ENCODE measurements at places on chromosomes 5 and 9.

DNA sequence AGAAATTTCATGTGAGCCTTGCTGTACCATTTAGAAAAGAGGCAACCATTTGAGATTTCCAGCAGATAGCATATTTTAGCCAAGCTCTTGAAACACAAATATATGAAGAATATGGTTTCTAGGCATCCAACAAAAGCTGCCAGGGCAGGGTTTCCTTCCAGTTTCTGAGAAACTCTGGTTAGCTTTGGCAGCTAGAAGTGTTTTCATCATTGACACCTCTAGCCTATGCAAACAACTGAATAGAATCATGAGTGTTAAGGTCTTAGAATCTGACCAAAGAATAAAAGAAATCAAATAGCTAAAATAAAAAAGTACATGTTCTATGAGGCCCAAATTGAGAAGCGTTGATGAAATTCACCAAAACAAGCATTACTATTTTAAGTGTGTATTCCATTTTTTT is 188.1 kb downstream of the TMEM167A start:
- DNase-seq, result no peak

- DNase-seq, result no peak
Measured at GRCh38 chr5:160054047-160054446, 45.1 kb downstream of the TTC1 start.

DNA sequence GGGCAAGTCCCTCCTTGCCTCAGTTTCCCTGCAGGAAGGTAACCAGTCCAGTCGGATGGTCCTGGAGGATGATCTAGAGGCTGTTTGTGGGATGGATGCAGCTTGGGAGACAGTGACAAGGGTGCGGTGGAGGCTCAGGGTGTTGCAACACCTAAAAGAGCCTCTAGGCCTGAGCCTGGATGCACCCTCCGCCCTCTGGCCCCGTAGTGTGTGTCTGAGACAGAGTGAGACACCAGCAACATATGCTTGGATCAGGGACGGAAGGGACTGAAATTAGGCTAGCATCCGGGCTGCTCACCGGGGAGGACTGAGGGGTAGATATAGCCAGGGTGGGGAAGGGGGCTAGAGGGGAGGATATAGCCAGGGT is 1.1 kb downstream of the CRAT start:
- no peak for DNase-seq

DNA sequence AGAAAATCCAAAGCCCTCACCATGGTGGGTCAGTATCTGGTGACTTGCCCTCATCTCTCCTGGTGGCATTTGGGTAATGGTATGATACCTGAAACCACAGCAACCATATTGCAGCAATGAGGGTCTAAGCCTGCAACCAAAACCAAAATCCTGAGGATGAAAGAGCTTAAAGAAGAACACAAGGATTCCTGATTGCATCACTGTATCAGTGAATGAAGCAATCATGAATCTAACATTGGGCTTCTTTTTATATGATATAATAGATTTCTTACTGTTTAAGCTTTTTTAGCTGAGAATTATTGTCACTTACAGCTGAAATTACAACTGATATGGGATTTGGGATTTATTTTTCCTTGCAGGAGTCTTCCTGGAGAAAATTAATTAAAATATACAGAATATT is 269.9 kb downstream of the MEF2C start:
- no peak for DNase-seq

- peak; percentile 98 for DNase-seq
Measured at GRCh38 chr9:107251756-107252322, 31.2 kb upstream of the RAD23B start.

DNA sequence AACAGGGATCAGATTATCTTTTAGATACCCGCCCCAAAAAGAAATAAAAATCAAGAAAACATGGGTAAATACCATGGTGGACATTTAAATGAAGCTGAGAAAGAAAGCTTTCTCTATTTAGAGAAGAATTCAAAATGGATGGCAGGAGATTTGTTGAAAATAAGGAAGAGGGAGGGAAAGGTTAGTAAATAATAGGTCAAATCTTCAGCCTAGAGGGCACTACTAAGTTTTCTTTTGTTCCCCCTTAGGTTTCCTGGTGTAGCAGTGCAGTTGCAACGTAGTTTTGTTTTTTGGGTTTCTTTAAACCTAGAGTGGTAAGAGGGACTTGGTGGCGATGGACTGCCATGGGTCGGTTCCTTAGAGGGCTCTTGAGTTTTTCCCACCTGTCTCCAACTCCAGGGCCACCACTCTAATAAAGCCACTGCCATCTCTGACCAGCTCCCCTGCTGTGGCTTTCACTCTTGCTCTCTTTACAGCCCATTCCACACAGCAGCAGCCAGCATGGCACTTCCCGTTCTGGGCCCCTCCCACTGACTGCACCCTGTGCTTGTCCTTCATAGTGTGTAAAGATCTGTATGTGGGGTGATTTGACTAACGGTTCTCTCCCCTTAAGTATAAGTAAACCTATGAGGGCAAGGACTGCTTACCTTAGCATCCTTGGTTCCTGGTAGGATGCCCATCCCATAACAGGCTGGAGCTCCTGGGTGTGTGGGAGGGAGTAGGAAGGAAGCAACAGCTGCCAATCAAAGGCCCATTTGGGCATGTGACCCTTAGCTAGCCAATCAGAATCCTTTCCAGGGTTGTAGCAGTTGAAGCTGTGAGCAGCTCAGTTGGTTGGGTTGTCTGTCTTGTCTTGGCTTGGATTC is 118.3 kb downstream of the SLC1A3 start:
- no peak for DNase-seq

GRCh38 chr9:71748280-71748743 is 20.0 kb downstream of the CEMIP2 start:
- DNase-seq, result peak; percentile 84

- DNase-seq, result no peak
Measured at GRCh38 chr9:259405-260404, 45.0 kb downstream of the DOCK8 start.

- DNase-seq, result no peak
Measured at GRCh38 chr9:3656224-3656623, 130.4 kb upstream of the RFX3 start.

DNA sequence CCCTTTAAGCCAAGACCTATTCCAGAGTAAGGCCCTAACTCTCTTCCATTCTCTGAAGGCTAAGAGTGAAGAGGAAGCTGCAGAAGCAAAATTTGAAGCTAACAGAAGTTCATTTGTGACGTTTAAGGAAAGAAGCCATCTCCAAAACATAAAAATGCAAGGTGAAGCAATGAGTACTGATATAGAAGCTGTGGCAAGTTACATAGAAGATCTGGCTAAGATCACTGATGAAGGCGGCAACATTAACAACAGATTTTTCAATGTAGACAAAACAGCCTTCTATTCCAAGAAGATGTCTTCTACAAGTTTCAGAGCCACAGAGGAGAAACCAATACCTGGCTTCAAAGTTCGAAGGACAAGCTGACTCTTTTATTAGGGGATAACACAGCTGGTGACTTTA is 1143.4 kb downstream of the CDH12 start:
- no peak for DNase-seq

DNA sequence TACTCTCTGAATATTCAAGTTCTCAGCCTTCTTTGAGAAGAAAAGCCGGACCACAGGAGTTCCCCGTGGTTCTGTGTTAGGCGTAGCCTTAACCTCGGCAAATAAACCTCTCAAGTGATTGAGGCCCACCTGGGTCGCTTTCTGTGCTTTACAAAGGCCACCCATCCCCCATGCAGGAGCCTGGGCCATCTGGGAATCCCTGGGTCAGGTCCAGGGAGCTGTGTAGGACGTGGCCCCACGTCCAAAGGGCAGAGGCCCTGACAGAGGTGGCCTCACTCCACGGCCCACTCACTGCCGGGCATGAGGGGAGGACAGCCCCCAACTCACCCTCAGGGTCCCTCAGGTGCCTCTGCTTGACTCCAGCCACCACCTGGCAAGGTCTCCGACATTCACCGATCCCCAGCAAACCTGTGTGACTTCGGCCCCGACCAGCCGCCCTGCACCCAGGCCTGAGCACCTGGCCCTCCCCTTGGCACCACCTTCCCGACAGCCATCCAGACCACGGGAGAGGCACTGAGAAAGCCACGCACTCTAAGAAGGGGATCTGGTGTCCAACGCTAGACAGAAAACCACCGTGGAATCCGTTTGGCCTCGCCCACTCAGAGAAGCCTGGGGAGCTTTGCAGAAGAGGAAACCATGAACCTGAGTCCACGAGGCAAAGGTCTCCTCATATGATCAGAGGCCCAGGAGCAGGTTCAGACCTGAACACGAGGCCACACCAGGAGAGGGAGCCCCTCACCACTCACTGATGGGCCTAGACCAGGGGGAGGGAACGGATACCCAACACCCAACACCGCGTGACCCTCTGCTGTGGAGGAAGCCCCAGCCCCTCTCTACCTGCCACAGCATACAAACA is 4.5 kb downstream of the SLC12A7 start:
- DNase-seq, result no peak

DNA sequence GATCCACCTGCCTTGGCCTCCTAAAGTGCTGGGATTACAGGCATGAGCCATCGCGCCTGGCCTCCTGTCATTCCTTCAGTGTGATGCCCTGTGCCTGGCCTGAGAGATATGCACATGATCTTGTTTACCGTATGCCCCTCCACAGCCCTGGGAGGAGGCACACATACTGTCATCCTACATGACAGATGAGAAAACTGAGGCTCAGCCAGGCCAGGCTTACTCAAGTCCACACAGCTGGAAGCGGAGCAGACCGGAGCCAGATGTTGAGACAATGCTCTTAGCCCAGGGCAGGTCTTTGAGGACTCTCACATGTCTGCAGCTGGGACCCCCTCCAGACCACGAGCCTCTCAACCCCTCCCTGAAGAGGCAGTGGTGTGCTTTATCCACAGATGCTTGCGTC is 38.7 kb upstream of the SH3PXD2B start:
- no peak for DNase-seq

GRCh38 chr5:16932401-16932800 is 3.7 kb downstream of the MYO10 start:
- no peak for DNase-seq

GRCh38 chr5:172107571-172107970 is 80.5 kb downstream of the STK10 start:
- DNase-seq, result peak; percentile 69

DNA sequence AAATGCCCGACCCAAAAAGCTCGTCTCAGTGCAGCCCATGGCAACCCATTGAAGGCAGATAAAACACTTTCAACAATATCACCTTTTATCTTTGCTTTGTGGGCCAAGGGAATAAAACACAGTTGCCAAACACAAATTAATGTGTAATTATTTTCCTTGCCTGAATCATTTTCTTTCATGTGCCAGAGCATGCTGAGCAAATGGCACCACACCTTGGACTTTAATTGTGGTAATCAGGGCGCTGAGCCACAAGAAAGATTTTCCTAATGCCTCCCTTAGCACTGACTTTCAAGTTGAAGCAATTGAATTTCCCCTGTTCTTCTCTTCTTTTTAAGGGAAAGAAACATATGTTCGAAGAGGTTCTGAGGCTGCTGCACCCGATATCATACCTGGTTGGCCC is 297.1 kb upstream of the MSX2 start:
- no peak for DNase-seq

DNA sequence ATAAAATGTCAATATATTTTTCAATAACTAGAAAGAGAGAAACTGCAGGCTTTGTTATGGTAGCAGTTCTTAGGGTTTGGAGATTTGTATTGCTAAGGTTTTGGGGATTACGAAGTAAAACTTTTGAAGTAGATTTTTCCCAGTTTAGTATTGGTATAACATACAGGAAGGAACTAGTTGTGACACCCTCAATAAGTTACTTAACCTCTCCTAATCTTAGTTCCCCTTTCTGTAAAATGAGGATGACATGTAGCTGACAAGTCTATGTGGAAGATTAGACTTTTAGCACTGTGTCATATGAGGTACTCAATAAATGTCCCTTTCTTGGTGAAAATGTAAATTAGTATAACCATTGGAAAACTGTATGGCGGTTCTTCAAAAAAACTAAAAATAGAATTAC is 73.4 kb upstream of the ATG10 start:
- no peak for DNase-seq

DNA sequence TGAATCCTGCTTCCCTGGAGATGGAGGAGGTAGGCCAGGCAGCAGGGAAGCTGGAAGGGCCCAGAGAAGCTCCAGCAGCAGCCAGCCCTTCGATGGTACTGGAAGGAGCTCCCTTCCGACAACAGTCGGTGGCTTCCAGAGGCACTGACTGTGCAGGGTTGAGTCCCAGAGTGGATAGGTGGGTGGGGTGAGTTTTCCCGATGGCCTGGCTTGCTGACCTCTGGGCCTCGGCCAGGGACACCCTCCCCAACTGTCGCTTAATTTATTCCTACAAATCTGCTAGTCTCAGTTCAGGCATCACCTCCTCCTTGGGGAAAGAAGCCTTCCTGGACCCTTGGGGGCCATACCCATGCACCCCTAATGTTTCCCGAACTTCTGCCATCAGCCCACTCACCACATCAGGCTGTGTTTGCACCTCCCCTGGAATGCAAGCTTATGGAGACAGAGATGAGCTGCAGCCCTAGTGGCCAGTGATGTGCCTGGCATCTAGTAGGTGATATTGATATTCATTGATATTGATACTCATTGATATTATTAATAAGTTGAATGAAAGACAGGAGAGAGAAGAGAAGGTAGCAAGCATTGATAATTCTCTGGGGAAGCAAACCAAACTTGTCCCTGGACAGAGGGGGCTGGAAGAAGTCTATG is 104.6 kb upstream of the BOD1 start:
- no peak for DNase-seq

DNA sequence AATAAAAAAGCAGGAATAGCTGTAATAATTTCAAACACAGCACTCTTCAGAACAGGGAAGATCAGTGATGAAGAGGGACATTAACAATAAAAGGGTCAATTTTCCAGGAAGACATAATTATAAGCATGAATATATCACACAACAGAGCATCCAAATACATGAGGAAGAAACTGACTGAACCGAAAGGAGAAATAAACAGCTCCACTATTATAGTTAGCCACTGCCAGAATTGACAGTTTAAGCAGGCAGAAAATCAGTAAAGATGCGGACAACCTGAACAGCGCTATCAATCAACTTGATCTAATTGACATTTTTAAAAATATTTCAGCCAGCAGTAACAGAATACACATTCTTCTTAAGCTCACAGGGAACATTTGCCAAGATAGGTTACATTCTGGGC is 89.1 kb downstream of the MED10 start:
- DNase-seq, result no peak

DNA sequence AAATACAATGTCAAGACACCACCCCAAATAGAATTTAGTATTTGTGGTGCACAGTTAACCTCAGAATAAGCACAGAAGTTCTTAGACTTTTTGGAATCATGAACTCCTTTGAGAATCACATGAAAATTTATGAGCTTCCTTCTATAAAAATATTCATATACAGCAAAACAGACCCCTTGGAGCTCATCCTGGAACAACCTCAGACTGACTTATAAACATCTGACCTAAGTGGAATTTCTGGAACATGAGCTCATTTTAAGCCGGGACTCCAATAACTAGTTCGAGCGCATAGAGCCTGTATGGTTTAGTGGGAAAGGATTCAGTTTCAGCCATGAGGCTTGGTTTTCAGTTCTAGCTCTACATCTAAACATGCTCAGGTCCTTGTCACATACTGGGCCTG is 192.3 kb downstream of the DEPDC1B start:
- DNase-seq, result no peak

GRCh38 chr5:99866740-99867139 is 668.4 kb upstream of the FAM174A start:
- no peak for DNase-seq
